Umbilical cord (tissue), 2 donors: ENCODE measurements at places on chromosomes 11 and 22. TPM values are rescaled to one million over a fixed set of nuclear protein-coding genes. Genes with fewer than 3 reads are reported as not detected.

MAPK8IP1 gene
- 7.7 TPM for total RNA-seq

KRTAP5-9 gene
- total RNA-seq = 0.72 TPM

OR51E2 gene
- 6.0 TPM for total RNA-seq

MRGPRX1 gene
- total RNA-seq = not detected

IL18 gene
- 16.9 TPM for total RNA-seq

CDC45 gene
- total RNA-seq = 0.96 TPM

CRKL gene
- total RNA-seq = 37.1 TPM

OR51G1 gene
- total RNA-seq = not detected

OR8G5 gene
- not detected for total RNA-seq

ISX gene
- not detected for total RNA-seq

TTLL12 gene
- 10.6 TPM for total RNA-seq

SCGB1C1 gene
- total RNA-seq = not detected

MADD gene
- total RNA-seq = 25.3 TPM

OR10A4 gene
- total RNA-seq = not detected

SCGB1A1 gene
- not detected for total RNA-seq

CDC42BPG gene
- total RNA-seq = 0.96 TPM

USH1C gene
- 5.3 TPM for total RNA-seq

SPTBN2 gene
- total RNA-seq = 46.5 TPM

KCNK4 gene
- 3.6 TPM for total RNA-seq

IFITM10 gene
- not detected for total RNA-seq

TEX12 gene
- total RNA-seq = 3.1 TPM

HOATZ gene
- total RNA-seq = 0.72 TPM

FOSL1 gene
- not detected for total RNA-seq

TRIM29 gene
- 39.7 TPM for total RNA-seq

EFEMP2 gene
- total RNA-seq = 85.5 TPM

FGF19 gene
- 1.4 TPM for total RNA-seq
